ENCODE measurements at places on chromosomes 3 and 15. TPM values are rescaled to one million over a fixed set of nuclear protein-coding genes. Genes with fewer than 3 reads are reported as not detected.

The C2CD4A gene
- total RNA-seq, result 0.34 TPM

The EHHADH gene
- 3.9 TPM for total RNA-seq

The PIGZ gene
- total RNA-seq, result 0.69 TPM

The SERINC4 gene
- total RNA-seq, result 0.33 TPM

The KBTBD13 gene
- not detected for total RNA-seq

The NR1D2 gene
- 8.7 TPM for total RNA-seq

The CCDC54 gene
- total RNA-seq, result not detected

The ACP3 gene
- total RNA-seq, result 13.9 TPM

The MELTF gene
- 2.6 TPM for total RNA-seq
